ENCODE measurements at places on chromosomes 7 and 10.

DNA sequence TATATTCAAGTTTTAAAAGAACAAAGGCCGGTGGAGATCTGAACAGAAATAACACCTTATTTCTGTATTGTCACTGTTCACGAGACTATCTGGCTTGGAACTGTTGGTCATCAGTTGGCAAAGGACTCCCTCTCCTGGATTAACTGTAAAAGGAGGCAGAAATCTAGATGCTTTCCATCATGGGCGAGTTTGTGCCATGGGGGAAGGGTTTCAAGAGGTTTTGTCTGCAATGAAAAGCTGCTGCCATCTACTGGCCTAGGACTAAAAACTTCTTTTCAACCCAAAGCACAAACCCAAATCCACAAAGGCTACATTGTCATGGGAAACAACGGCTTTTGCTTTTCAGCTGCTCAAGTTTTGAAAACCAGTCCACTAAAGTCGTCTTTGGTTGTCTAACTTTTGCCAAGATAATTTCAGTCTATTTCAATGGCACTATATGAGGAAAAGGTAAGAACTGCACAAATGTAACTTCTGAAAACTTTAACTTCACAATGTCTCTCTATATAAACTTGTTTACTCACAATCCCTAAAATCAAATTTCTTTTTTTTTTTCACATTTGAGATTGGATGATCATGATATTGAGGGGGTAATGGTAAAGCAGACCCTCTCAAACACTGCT is 196.8 kb downstream of the SKAP2 start:
- H3K27ac ChIP-seq, result peak overlapping the region; percentile 77
- no peaks in the 10 kb centered on the region for H3K27me3 ChIP-seq
- peaks cover 23% of the 10 kb centered on the region for H3K4me1 ChIP-seq

DNA sequence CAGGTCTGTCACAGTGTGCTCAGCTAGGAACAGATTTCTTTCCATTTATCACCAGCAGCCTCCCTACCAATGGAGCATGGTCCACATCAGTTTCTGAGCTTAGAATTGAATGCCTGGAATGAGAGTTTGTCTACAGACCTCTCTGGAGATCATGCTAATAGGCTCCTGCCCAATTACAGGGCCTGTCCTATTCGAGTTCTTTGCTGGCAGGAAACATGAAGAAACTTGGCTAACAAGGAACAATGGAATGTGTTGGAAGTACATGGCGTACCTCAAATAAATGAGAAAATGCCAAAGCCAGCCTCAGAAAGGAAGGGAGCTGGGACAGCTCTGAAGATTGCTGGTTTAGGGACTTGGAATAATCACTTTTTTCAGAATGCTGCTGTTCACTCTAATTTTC is 186.0 kb upstream of the AKR1E2 start:
- no peak overlapping the region for H3K27ac ChIP-seq
- H3K4me3 ChIP-seq, result no peak overlapping the region
- H3K27me3 ChIP-seq, result no peaks in the 10 kb centered on the region
- no peak for DNase-seq
- H3K36me3 ChIP-seq, result no peaks in the 10 kb centered on the region

DNA sequence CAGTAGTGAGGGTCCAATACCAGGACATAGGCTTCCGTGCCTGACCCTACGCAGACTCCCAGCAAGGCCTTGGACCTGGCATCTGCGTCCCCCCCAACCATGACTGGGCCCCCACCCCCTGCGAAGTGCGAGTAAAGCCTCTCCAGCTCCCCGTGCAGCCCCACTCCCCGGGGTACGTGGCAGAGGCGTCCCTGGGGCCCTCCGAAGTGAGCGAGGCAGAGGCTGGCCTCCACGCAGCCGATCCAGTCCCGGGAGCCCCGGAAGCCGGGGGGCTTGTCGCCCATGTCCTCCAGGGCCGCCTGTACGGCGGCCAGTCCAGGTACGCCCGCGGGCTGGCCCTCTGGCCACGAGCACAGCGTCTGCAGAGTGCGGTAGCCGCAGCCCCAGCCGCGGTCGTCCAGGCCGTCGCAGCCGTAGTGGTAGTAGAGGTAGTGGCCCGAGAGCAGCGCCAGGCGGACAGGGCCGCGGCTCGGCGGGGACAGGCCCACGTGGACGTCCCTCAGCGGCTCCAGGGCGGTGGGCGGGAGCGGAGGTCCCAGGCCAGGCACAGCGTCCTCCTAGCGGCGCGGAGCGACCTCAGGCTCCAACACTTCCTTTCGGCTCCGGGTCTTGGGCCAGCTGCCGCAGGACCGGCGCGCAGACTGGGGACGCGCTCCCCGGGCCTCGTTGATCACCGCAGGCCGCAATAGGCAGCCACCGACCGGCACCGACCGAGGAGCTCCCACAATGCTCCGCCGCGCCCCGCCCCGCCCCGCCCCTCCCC is at the start of gene UFSP1:
Gene UFSP1, minus strand, starts transcription at position 728 of the 763 bp plus-strand sequence. Its CDS starts 444 bp downstream, at position 284.
- no peak for DNase-seq
- H3K4me1 ChIP-seq, result peaks cover 58% of the 10 kb centered on the region
- peaks cover 36% of the 10 kb centered on the region for H3K36me3 ChIP-seq

GRCh38 chr7:44764665-44765578 is 16.3 kb downstream of the ZMIZ2 start:
- H3K27ac ChIP-seq, result no peak overlapping the region
- H3K4me1 ChIP-seq, result no peaks in the 10 kb centered on the region
- H3K27me3 ChIP-seq, result no peaks in the 10 kb centered on the region
- H3K36me3 ChIP-seq, result peaks cover 82% of the 10 kb centered on the region
- no peak overlapping the region for H3K4me3 ChIP-seq

- H3K4me1 ChIP-seq, result no peaks in the 10 kb centered on the region
- no peak overlapping the region for H3K4me3 ChIP-seq
- no peak overlapping the region for H3K27ac ChIP-seq
- no peak for DNase-seq
- H3K36me3 ChIP-seq, result no peaks in the 10 kb centered on the region
Measured at GRCh38 chr10:87703771-87704170, 44.1 kb downstream of the PAPSS2 start.

DNA sequence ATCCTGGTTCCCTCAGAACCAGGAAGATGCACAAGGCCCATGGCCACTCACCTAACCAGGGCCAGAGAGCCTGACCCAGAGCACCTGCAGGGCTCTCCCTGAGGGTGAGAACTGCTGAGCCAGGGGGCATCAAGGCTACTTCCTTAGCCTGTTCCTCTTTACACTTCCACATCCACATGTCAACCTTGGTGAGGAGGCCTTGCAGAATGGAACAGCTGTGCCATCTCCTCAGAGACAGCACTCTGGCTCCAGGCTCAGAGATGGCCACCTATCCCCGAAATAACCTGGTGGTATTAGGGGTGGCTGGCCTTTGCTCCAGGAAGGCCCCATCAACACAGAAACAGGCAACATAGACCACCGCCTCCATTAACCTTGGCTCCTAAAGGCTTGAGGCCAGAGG is 473.0 kb downstream of the RPS24 start:
- H3K4me3 ChIP-seq, result no peak overlapping the region
- peaks cover 12% of the 10 kb centered on the region for H3K4me1 ChIP-seq
- H3K36me3 ChIP-seq, result no peaks in the 10 kb centered on the region
- DNase-seq, result no peak
- H3K27me3 ChIP-seq, result no peaks in the 10 kb centered on the region

GRCh38 chr10:129605986-129606518 is 139.0 kb downstream of the MGMT start:
- H3K4me3 ChIP-seq, result no peak overlapping the region
- DNase-seq, result peak; percentile 75
- H3K4me1 ChIP-seq, result peaks cover 7% of the 10 kb centered on the region
- H3K36me3 ChIP-seq, result no peaks in the 10 kb centered on the region
- no peak overlapping the region for H3K27ac ChIP-seq
- no peaks in the 10 kb centered on the region for H3K27me3 ChIP-seq

DNA sequence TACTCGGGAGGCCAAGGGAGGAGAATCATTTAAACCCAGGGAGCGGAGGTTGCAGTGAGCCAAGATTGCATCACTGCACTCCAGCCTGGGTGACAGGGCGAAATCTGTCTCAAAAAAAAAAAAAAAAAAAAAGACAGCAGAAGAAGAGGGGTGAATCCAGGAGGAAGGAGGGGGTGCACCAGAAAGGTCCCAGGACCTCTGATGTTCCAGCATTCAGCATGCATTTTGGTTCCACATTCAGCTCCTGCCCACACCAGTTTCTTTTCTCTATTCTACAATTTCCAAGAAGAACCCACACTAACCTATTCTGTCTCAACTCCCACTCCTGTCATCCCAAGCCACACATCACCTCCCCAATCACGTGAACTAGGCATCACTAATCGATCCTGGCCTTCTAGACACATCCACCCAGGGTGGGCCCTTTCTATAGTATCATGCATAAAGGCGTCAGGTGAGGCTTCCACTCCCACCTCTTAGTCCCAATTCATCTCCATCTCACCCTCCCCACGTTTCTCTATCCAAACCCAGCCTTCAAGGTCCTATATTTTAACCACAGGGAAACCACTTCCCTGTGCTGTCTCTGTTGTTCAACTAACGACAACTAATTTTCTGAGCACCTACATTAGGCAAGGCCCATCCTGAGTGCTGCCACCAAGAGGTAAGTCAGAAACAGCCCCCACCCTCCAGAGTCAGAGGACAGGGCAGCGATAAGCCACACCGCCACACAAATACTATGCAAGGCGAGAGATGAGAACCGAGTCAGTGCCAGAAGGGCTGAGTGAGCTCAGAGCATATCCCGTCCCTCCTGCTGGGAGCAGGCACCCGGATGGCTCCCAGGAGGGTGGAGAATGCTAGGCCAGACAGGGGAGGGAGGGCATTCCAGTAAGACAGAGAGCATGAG is 2.2 kb downstream of the ANXA11 start:
- H3K36me3 ChIP-seq, result no peaks in the 10 kb centered on the region
- H3K27ac ChIP-seq, result peak overlapping the region; percentile 83
- no peak overlapping the region for H3K4me3 ChIP-seq
- peak; percentile 51 for DNase-seq

DNA sequence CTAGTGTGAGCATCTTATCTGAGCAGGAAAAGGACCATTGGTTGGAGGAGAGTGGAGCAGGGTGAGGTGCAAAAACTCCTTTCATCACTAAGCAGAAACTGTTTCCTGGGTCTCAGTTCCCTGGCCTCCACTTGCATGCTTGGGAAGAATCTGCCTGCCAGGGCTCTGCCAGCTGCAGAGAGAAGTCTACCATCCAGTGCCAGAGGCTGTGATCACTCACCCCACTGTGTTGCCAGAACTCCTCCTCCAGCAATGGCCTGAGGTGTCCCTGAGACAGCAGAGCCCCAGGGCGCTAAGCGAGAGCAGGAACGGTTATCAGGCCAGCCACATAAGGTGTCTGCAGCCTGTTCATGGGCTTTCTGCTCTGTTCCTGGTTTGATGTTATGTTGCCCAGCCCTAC is 991.4 kb downstream of the CCSER2 start:
- H3K36me3 ChIP-seq, result no peaks in the 10 kb centered on the region
- no peak overlapping the region for H3K4me3 ChIP-seq
- H3K27ac ChIP-seq, result no peak overlapping the region
- H3K4me1 ChIP-seq, result no peaks in the 10 kb centered on the region
- no peaks in the 10 kb centered on the region for H3K27me3 ChIP-seq

GRCh38 chr10:24207341-24207740 is 1.6 kb upstream of the KIAA1217 start:
- no peak overlapping the region for H3K4me3 ChIP-seq
- no peak overlapping the region for H3K27ac ChIP-seq
- peaks cover 14% of the 10 kb centered on the region for H3K27me3 ChIP-seq
- H3K36me3 ChIP-seq, result no peaks in the 10 kb centered on the region
- H3K4me1 ChIP-seq, result peaks cover 11% of the 10 kb centered on the region
- no peak for DNase-seq

GRCh38 chr10:6514844-6515780 is 65.0 kb downstream of the PRKCQ start:
- no peaks in the 10 kb centered on the region for H3K27me3 ChIP-seq
- peaks cover 20% of the 10 kb centered on the region for H3K4me1 ChIP-seq
- H3K27ac ChIP-seq, result peak overlapping the region; percentile 10
- peaks cover 46% of the 10 kb centered on the region for H3K36me3 ChIP-seq
- peak; percentile 90 for DNase-seq

GRCh38 chr7:154371424-154371823 is 319.2 kb downstream of the DPP6 start:
- H3K4me3 ChIP-seq, result no peak overlapping the region
- no peaks in the 10 kb centered on the region for H3K36me3 ChIP-seq
- H3K27me3 ChIP-seq, result no peaks in the 10 kb centered on the region
- no peaks in the 10 kb centered on the region for H3K4me1 ChIP-seq
- DNase-seq, result no peak

- no peak overlapping the region for H3K27ac ChIP-seq
- peaks cover 74% of the 10 kb centered on the region for H3K4me1 ChIP-seq
- no peak overlapping the region for H3K4me3 ChIP-seq
- H3K36me3 ChIP-seq, result no peaks in the 10 kb centered on the region
- no peak for DNase-seq
Measured at GRCh38 chr10:11150879-11151415, 133.3 kb downstream of the CELF2 start.

Measured in common myeloid progenitor, CD34-positive (primary cell).